ENCODE measurements at places on chromosomes 13 and 19.

GRCh38 chr13:87274209-87274819, 396.9 kb upstream of the SLITRK5 start:
- peak; percentile 53 for DNase-seq

DNA sequence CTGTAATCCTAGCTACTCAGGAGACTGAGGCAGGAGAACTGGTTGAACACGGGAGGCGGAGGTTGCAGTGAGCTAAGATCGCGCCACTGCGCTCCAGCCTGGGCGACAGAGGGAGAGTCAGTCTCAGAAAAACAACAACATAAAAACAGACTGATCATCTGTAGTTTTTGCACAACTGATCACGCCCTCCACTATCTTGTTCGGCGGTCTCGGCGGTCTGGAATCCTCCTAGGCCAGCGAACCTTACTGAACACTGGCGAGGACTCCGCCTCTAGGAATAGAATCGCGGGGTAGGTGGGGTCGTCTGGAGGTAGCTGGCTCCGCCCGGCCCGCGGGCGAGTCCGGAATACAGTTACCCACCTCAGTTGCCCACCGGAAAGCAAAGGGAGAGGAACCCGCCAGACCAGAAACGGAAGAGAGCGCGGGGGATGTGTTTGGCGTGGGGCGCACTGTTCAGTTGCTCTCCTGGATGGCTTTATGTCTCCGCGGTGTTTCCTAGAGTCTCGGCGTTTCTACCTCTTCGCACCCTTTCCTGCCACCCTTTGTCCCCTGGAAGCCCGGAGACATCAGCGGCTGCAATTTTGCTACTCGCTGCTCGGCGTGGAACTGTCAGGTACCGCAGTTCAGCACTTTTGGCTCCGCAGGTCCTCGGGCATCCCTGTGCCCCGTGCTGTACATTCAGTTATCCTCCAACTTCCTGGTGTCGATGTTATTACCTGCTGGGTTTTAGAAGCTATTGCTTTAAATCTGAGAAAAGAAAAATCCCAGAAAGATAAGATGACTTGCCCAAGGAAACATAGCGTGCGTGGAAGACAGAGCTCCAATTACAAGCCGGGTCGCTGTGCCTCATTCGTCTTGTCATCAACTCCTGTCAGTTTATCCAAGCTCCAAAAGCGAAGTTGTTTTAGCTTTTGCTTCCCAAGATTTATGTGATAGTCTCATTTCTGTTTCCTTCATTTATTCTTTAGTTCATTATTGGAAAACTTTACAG, 24.9 kb upstream of the HNRNPA1L2 start:
- peak; percentile 90 for DNase-seq

- no peak for DNase-seq
These were observed 3.2 kb downstream of the POLD1 start for GRCh38 chr19:50387176-50387867.

- DNase-seq = no peak
These were observed 447.4 kb downstream of the COG6 start for GRCh38 chr13:40102854-40103253.

GRCh38 chr13:91368676-91369440, 21.4 kb downstream of the MIR17HG start:
- no peak for DNase-seq

DNA sequence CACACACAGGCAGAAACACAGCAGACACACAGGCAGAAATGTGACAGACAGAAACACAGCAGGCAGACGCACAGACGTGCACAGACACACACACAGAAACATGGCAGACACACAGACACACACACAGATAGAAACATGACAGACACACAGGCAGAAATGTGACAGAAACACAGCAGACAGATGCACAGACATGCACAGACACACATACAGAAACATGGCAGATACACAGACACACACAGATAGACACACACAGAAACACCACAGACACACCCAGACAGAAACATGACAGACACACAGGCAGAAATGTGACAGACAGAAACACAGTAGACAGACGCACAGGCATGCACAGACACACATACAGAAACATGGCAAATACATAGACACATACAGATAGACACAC, 1.3 kb downstream of the TBXA2R start:
- no peak for DNase-seq

- no peak for DNase-seq
These were observed 137.8 kb downstream of the ZDHHC20 start for GRCh38 chr13:21321269-21321668.

GRCh38 chr19:48635263-48635965, 1.8 kb downstream of the DBP start:
- peak; percentile 87 for DNase-seq

- DNase-seq = peak; percentile 47
These were observed 839 bp upstream of the CKAP2 start for GRCh38 chr13:52454459-52454819.

- no peak for DNase-seq
These were observed 24.2 kb upstream of the NANOS2 start for GRCh38 chr19:45938733-45939319.

- no peak for DNase-seq
These were observed 14.5 kb downstream of the EPN1 start for GRCh38 chr19:55689411-55690108.
